ENCODE measurements at places on chromosomes 7 and 10.

DNA sequence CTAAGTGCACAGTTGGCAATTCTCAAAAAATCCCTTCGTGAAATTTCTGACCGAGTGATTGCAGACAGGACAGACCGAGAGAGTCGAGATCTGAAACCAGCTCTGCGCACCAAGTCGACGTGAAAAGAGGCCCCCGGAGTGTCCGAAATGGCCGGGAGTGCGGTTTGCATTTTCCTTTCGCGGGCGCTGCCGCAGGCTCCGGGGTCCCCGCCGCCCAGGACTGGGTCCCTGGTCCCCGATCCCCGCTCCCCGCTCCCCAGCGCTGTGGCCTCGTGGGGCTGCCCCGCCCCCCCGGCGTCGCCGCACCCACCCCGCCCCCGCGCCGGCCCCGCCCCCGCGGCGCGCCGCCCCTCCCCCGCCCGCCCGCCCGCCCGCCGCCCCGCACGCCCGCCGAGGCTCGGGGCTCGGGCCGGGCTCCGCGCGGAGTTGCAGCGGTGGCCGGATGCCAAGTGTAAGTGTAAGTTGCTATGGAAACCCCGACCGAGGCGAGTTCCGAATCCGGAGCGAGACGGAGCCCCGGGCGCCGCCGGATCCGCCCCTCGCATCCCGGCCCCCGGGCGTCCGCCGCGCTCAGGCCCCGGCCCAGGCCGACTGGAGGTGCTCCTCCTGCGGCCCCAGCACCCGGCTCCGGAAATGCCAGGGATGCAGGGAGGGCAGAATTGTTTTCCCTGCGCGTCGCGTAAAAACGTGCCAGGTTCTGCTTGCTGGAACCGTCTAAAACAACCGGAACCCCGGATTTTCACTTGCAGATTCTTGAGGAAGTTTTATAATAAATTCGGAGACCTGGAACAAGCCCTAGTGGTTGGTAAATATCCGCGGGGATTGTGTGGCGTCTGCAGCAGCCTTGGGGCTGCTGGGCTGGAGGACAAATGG, 4.6 kb downstream of the BMI1 start:
- no peak for DNase-seq

DNA sequence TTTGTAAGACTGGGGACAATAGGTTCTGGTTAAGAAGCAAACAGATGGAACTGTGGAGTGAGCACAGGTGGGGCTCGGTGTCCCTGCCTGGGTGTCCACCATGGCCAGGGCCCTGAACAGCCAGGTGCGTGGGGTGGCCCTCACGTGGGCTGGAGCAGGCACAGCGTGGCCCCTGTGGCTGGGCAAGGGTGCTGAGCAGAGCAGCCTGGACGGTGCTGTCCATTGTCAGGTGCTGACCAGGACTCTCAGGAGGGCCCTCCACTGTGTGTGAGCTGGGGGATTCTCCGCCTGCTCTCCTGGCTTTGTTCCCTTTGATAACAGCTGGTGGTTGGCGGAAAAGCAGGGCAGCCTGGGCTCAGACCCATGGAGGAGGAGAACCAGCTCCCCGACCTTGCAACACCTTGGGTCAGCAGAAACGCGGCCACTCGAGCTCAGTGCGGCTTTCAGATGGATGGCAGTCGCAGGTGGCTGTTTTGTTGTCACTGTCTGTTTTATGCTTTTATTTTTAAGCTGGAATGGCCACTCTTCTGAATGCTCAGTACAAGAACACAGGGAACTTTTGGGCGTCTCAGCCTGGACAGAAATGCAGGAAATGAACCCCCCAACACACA, 273.9 kb upstream of the ADARB2 start:
- DNase-seq = no peak

DNA sequence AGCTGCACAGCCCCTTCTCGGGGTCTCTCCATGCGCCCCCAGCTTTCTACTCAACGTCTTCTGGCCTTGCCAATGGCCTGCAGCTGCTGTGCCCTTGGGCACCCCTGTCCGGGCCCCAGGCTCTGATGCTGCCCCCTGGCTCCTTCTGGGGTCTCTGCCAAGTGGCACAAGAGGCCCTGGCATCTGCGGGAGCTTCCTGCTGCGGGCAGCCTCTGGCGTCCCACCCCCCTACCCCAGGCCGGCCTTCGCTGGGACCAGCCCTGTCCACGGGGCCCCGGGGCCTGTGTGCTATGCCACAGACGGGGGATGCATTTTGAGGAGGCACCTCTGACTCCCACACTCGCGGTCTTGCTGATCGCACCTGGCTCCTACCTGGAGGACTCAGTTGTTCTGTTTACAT, 2.3 kb downstream of the VENTX start:
- no peak for DNase-seq

- DNase-seq = no peak
These were observed 41.3 kb downstream of the AVL9 start for GRCh38 chr7:32536585-32536984.

DNA sequence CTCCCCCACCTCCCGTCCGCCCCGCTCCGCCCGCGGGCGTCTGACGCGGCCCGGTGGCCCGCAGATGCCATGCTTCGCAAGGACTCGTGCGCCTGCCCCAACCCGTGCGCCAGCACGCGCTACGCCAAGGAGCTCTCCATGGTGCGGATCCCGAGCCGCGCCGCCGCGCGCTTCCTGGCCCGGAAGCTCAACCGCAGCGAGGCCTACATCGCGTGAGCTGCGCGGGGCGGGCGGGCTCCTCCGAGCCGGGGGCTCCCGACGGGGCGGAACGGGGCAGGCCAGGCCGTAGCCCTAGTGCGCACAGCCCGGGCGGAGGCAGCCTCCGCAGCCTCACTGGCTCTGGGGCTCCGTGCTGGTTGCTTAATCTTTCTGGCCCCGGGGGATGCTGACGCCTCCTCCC, 2.8 kb downstream of the ASIC3 start:
- no peak for DNase-seq

GRCh38 chr10:119668461-119668860, 17.3 kb downstream of the BAG3 start:
- no peak for DNase-seq

DNA sequence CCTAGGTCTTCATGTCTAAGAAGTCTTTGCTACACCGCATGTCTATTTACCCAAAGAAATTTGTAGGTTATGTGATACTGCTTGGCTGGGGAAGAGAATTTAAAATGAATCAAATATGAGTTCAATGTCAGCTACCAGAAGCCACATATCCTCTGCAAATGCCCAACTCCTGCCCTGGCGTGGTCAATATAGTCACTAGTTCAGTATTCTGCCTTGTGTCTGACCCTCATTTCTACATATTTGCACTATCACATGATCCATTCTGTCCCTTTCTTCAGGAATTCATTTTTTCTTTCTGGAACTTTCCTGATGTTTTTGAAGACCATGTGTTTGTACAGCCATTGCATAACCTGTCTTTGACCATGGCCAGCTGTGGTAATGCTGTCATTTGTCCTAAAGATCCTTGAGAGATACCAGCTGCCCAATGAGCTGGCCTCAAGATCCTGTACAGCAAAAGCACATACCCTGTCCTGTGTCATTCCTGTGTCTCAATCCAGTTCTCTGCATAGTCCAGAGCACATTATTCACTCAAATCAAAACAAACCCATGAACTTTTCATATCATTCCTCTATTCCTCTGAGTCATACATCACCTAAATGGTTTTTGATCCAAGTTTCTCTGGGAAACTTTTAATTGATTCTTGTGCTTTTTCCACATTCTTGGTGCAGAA, 524.5 kb downstream of the PARD3 start:
- DNase-seq = no peak

- no peak for DNase-seq
These were observed 472.8 kb downstream of the CCSER2 start for GRCh38 chr10:84801156-84801555.

GRCh38 chr10:44513591-44513990, 128.7 kb upstream of the CXCL12 start:
- no peak for DNase-seq

GRCh38 chr7:68862736-68863135, 735.5 kb upstream of the AUTS2 start:
- no peak for DNase-seq

DNA sequence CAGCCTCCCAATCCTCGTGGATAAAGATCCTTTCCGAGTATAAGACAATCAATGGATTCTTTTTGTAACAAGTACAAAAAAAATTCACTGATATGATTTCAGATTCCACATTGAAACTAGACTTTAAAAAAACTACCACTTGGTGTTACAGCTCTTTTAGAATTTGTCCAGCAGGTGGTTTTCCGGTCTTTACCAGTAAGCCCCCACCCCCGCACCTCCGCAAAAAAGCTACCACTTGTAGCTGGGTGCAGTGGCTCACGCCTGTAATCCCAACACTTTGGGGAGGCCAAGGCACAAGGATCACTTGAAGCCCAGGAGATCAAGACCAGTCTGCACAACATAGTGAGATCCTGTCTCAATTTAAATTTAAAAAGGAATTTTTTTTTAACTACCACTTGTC, 19.8 kb downstream of the IGF2BP3 start:
- DNase-seq = no peak

DNA sequence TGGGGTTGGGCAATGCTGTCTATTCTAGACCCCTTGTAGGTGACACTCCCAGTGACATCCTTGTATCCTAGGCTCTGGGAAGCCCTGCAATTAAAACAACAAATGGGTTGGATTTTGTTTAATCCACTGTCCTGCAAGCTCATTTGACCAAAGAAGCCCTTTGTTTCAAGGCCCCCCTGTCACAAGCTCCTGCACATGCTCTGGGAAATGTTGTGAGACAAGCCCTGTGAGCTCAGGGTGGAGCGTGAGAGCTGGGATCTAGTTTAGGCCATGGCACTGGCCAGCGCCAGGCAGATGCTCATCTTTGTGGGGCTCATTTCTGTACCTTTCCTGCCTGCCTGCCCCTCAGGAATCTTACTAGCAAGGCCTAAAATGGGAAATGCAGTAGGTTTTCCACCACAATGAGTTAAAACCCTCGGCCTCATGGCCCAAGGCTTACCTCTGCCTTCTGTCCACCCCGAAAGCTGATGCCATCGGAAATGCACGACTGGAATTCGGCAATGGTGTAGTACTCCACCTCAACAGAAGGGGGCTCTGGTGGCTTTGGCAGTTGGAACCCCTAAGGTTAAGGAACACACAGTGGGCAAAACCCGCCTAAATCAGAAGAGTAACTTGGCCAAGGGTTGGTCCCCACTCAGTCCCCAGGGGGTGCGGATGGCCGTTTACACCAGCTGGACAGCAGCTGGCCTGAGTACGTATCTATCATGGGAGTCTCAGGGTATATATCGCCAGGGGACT, 112.0 kb downstream of the NEURL1 start:
- no peak for DNase-seq

- DNase-seq = no peak
These were observed 85.9 kb downstream of the CCNY start for GRCh38 chr10:35422228-35422627.

- DNase-seq = no peak
These were observed 760 bp downstream of the THNSL1 start for GRCh38 chr10:25017154-25017590.

GRCh38 chr10:84334811-84335210, 6.4 kb downstream of the CCSER2 start:
- DNase-seq = no peak

DNA sequence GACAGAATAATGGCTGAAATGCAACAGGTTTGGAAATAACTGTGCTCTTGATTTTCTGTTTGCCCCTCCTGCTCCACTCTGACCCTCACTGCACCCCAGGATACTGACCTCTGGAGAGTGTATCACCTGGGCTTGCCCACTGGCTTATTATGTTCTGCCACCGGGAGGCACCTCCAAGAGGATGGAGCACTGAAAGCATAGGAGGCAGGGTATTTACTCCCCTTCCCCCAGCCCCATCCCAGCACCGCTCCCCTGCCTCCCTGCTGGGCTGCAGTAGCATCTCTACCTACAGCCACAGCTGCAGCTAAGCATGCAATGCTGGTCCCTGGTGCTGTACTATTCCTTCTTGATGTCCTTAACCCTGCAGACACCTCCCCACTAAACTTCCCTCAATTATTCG, 26.4 kb downstream of the RAB11FIP2 start:
- DNase-seq = no peak

DNA sequence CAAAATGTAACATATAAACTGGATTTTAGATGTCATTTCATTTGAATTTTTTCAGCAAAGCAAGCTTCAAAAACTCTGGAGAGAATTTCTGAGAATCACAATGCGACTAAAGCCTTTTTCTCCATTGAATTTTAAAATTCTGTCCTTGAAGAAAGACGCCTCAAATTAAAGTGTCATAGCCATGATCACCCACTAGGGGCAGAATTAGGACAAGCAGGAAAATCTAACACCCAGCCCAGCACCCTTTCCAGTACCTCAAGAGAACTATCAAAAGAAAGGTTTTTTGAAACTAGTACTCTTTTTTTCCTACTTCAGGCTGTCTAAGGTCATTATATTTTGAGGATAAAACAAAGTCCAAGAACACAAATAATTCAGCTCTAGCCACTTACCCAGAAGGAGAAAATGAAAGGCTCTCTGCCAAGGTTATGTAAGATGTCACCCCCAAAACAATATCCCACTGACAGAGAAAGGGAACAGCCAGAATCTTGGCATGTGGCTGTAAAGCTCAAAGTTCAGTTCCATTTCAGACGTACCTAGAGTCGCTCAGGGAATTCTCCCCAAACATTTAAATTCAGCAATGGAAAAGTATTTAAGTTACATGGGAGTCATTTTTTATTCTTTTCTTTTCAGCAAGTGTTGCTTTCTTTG, 299.4 kb downstream of the SNX13 start:
- no peak for DNase-seq

DNA sequence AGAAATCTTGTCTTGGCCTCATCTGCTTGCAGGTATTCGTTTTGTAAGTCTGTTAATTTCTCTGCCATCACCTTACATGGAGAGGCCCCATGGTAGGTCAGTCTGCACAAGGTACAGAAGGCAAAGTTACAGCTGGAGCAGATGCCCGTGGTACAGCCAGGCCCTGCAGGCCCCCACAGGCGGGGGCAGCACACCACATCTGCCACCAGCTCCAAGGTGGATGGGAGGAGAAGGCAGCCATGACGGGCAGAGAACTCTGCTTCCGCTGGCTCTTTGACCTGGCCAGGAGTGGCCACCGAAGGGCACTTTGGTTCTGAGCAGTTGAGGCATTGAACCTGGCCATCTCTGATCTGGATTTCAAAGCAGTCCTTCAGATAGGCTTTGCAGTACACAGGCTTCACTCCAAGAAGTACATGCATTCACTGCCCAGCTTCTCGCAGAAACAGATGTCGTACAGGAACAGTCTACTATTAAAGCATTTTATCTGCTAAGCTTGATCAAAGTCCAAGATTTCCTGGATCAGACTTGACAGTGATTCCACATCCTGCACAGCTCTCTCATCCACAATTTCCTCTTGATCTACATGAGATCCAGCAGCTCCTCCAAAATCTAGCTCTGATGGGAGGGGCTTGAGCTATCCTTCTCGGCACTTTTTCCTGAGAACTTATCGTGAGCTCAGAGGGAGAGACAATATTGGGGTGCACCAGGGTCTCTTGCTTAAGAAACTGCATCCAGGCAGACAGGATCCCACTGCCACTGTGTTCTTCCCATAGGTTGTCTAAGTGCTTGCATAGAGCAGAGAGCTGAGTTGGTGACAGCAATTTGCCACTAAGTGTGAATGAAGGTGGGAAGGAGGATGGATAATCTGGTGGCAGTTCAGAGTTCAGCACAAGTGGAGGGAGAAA, 120.7 kb downstream of the TRRAP start:
- DNase-seq = no peak

GRCh38 chr7:151465169-151465568, 25.2 kb upstream of the CRYGN start:
- DNase-seq = no peak

- DNase-seq = no peak
These were observed 4.0 kb downstream of the ITGB1 start for GRCh38 chr10:32954080-32954479.
